Inflammatory macrophage treated with lipopolysaccharide for 4 hours (primary cell): ENCODE measurements at places on chromosomes 4 and X.

DNA sequence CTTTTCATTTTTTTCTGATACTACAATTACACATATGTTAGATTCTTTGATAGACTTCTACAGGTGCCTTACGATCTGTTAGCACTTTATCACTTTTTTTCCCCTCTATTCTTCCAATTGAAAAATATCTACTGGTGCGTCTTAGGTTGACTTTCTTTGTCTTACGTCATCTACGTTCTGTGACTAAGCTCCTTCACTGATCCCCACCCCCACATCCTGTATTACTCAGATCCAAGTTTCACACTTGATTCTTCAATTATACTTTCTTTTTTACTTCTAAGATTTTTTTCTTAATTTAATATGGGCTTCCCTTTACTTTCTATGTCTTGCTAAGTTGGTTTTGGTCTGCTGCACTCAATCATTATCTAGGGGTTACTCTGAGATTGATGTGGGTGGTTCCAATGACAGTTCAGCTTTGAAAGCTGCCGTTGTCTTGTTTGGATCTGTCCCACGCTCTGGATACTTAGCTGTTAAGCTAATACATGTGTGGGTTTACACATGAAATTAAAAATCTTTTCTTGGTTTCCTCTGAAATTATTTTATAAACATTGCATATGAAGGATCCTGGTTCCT lies 1321.1 kb downstream of the RAPGEF2 start:
- no peak for DNase-seq

GRCh38 chrX:153922932-153923857 lies 2.9 kb downstream of the ARHGAP4 start:
- peak; percentile 17 for DNase-seq

GRCh38 chrX:154378059-154378798 lies 866 bp upstream of the EMD start:
- DNase-seq, result no peak

GRCh38 chrX:120308558-120308957 lies 2.7 kb downstream of the TMEM255A start:
- no peak for DNase-seq

DNA sequence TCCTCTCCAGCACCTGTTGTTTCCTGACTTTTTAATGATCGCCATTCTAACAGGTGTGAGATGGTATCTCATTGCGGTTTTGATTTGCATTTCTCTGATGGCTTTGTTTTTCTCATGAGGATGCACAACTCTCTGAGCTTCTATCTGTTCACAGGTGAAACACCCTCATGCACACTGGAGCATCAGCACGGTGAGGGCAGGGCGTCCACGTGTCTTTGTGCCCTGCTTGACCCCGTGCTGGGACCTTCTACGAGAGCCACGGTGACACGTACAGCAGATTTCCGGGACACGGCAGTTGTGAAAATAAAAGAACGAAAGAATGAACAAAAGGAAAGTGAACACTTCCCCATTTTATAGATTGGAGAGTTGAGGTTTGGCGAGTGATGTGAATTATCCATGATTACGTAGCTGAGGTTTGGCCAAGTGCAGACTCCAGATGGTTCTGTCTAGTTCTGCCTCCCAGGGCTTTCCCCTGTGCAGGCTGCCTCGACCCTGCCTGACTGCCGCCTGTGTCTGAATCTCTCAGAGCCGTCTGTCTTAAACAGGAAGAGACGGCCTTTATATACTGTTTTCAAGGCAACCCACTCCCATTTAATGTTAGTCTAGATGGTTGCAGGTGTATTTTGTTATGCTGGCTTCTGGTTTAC lies 67.8 kb upstream of the SORBS2 start:
- DNase-seq, result no peak

GRCh38 chrX:9341291-9342201 lies 123.3 kb upstream of the TBL1X start:
- peak; percentile 83 for DNase-seq

DNA sequence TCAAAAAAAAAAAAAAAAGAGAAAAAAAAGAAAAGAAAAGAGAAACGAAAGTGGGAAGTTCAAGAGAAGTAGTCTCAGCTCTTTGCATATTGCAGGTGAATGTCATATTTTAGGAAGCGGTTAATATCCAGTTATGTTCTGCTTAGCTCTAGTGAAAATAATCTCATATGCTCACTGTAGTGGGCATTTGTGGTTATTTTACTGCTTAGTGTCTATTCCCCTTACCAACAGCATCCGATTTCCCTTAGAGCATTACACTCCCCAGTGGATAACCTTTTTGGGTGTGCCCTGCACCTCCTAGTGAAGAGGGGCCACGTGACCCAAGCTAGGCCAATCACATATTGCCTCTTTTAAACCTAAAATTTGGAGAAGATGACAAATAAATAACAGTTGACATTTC lies 111.2 kb upstream of the ZNF827 start:
- no peak for DNase-seq
